Activated CD4-positive, alpha-beta memory T cell treated with anti-CD3 and anti-CD28 coated beads, Interleukin-2, amount 10 ng/mL, durations not matched to agents 7 days and 5 days (primary cell): ENCODE measurements at places on chromosomes 1 and 21. TPM values are rescaled to one million over a fixed set of nuclear protein-coding genes. Genes with fewer than 3 reads are reported as not detected.

DNA sequence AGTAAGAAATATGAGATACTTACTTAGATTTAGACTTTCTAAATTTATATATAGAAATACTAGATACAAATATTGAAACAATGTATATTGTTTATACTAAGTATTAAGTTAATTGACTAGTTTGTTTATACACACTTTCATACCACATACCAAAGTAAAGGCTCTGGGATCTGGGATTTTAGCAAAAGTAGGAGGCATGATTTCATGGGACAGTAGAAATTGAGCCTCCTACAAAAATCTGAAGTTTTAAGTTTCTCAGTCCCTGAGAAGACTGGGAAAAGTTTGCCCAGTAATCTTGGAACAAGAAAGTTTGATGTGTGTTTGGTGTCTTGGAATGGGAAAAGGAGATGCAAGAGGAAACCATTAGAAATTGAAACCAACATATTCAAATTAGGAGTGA is 30.9 kb downstream of the KCTD3 start:
- no peaks in the 10 kb centered on the region for H3K27me3 ChIP-seq
- DNase-seq: no peak
- peaks cover 5% of the 10 kb centered on the region for H3K4me1 ChIP-seq
- no peak overlapping the region for H3K4me3 ChIP-seq

TFF2 gene
- not detected for total RNA-seq

DNA sequence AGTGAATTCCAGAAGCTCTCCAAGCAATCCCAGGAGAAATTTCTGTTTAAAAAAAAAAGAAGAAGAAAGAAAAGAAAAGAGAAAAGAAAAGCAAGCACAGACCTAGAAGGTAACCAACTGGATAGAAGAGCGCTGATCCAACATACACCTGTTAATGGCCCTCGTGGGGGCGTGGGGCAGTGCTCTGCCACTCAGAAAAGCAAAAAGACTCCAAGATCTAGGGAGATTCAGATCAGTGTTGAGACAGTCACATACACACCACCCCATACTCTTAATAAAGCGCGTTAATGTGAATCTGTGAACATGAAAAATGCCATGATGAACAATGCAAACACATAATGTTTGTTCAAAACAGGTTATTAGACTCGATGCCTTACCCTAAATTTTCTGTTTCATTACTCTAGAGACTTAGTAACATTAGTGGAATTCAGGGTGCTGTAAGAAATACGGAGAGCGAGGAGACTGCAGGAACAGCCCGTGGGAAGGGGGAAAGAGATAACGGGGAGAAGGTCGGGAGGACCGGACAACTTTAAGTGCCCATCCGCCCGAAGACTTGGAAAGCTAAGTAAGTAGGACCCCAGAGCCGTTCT is 406 bp downstream of the NME7 start:
- peaks cover 33% of the 10 kb centered on the region for H3K36me3 ChIP-seq
- no peak overlapping the region for H3K4me3 ChIP-seq
- H3K27ac ChIP-seq: no peak overlapping the region
- no peak for DNase-seq
- no peaks in the 10 kb centered on the region for H3K27me3 ChIP-seq
- H3K4me1 ChIP-seq: peaks cover 44% of the 10 kb centered on the region

GRCh38 chr21:35664683-35665082 is 395.6 kb downstream of the SETD4 start:
- peaks cover 28% of the 10 kb centered on the region for H3K27me3 ChIP-seq
- DNase-seq: no peak
- H3K36me3 ChIP-seq: no peaks in the 10 kb centered on the region
- no peak overlapping the region for H3K4me3 ChIP-seq

DNA sequence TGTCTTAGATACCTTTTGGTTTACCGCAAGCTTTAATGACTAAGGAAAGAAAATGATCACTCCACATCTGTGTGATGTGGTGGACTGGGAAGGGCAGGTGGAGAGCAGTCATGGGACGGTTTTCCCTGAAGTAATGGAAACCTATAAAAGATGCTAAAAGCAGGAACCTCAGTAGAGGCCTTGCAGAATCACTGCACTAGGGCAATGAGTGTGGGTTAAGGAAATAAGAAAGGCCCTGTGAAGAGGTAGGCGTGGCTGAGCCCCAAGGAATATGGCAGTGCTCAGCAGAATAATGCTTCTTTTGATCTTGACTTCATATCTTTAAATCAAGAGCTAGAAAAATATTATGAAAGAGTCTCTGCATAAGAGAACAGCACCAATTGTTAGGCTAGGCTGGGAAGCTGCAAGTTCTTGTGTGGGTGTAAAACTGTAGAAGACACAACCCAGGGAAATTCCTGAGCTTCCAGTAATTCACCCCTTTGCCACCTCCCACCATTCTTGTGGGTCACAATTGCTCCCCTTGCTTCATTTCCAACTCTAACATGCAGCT is 49.9 kb downstream of the CLCA4 start:
- no peaks in the 10 kb centered on the region for H3K4me1 ChIP-seq
- H3K27me3 ChIP-seq: no peaks in the 10 kb centered on the region
- H3K27ac ChIP-seq: no peak overlapping the region
- H3K4me3 ChIP-seq: no peak overlapping the region
- no peak for DNase-seq

DNA sequence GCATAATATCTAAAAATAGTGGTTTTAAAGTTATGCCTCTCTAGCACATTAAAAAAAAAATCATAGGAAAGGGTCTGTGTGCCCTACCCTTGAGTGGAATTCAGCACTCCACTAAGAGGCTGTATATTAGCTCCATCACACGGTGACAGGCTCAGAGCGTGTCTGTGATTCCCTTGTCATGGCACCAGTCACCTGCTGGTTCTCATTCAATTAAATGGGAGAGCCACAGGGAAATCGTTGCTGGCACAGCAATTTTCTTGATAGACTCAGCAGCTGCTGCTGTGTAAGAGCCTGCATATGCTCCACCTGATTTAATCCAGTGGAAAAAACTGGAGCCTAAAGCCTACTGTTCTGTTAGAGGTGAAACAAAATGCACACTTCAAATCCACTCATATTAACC is 9.5 kb downstream of the ATP6V1G3 start:
- DNase-seq: no peak
- H3K27me3 ChIP-seq: no peaks in the 10 kb centered on the region
- H3K27ac ChIP-seq: no peak overlapping the region

GRCh38 chr1:220879509-220880361 is 492 bp downstream of the HLX start:
- peaks cover 39% of the 10 kb centered on the region for H3K4me1 ChIP-seq
- H3K36me3 ChIP-seq: peaks cover 9% of the 10 kb centered on the region
- H3K27me3 ChIP-seq: peaks cover 78% of the 10 kb centered on the region
- no peak overlapping the region for H3K27ac ChIP-seq
- peak overlapping the region; percentile 71 for H3K4me3 ChIP-seq

DNA sequence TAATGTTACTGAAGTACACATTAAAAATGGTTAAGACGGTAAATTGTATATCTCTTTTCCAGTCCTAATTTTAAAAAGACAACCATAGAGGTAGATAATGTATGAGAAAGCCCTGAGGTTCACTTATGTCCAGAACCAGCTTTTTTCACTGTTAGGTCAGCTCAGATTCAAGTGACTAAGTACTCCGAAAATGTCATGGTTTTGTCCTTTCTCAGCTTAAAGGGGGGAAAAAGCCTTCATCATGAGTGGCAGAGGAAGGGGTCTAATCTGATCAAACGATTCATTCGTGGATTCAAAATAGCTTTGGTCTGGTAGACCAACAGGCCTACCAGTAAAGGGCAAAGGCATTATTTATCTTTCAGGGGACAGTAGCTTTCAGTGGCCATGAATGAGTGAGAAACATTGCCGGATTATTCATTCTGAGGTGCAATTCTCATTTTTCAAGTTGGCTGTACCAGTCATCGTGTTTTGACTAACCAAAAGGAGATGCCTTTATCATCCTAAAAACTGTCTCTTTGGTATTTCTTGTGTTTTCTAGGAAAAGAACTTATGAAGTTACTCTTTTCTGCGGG is 208.4 kb downstream of the HHIPL2 start:
- no peak overlapping the region for H3K27ac ChIP-seq
- H3K4me1 ChIP-seq: no peaks in the 10 kb centered on the region
- H3K27me3 ChIP-seq: no peaks in the 10 kb centered on the region
- H3K36me3 ChIP-seq: no peaks in the 10 kb centered on the region
- no peak overlapping the region for H3K4me3 ChIP-seq

DNA sequence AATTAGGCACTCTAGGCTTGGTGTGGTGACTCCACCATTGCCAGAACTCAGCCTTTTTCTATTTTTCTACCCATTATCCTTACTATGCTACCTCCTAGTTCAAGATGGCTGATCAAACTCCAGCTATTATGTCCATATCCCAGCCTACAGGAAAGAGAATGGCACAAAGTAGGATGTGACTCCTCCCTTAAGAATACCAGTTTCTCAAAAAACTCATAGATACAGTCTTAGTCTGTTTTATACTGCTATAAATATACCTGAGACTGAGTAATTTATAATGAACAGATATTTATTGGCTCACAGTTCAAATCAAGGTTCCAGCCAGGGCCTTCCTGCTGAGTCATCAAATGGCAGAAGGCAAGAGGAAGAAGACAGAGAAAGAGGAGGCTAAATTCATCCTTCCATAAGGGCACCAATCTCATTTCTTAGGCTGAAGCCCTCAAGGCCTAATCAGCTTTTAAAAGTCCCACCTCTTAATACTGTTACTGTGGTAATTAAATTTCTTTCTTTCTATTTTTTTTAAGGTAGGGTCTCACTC is 542.8 kb upstream of the BEND5 start:
- H3K4me1 ChIP-seq: no peaks in the 10 kb centered on the region
- H3K27ac ChIP-seq: no peak overlapping the region
- no peak for DNase-seq
- no peak overlapping the region for H3K4me3 ChIP-seq
- H3K27me3 ChIP-seq: no peaks in the 10 kb centered on the region

- H3K4me3 ChIP-seq: no peak overlapping the region
- no peak for DNase-seq
- H3K27ac ChIP-seq: no peak overlapping the region
- H3K36me3 ChIP-seq: no peaks in the 10 kb centered on the region
Measured at GRCh38 chr1:53554592-53555305, 95.5 kb downstream of the DMRTB1 start.

GRCh38 chr1:80305466-80305865 is 1298.9 kb upstream of the ADGRL4 start:
- H3K27ac ChIP-seq: no peak overlapping the region
- H3K4me1 ChIP-seq: no peaks in the 10 kb centered on the region
- H3K36me3 ChIP-seq: no peaks in the 10 kb centered on the region
- no peak for DNase-seq

DNA sequence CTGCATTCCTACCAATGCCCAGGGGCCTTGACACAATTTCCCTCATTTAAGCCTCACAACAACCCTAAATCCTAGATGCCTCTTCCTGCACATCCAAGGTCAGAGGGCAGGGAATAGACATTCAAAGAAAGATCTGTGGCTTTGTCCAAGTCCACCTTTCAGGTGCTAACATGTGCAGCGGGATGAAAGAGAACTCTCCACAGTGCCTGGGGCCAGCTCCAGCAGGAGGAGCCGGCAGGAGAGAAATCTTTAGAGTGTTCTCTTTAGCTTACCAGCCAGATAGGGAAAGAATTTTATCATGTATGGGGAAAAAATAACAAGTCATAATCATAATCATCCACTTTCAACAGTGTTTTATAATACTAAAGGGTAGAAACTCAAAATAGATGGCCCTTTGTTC is 319.7 kb downstream of the MATN1 start:
- no peaks in the 10 kb centered on the region for H3K4me1 ChIP-seq
- H3K4me3 ChIP-seq: no peak overlapping the region
- peaks cover 3% of the 10 kb centered on the region for H3K27me3 ChIP-seq
- no peak for DNase-seq

RASAL2 gene
- not detected for total RNA-seq

NTMT2 gene
- not detected for total RNA-seq

GRCh38 chr1:65386439-65386838 is 34.0 kb upstream of the LEPR start:
- H3K27ac ChIP-seq: no peak overlapping the region
- H3K4me1 ChIP-seq: peaks cover 30% of the 10 kb centered on the region
- H3K4me3 ChIP-seq: no peak overlapping the region
- peaks cover 41% of the 10 kb centered on the region for H3K36me3 ChIP-seq
- H3K27me3 ChIP-seq: no peaks in the 10 kb centered on the region
- no peak for DNase-seq

DNA sequence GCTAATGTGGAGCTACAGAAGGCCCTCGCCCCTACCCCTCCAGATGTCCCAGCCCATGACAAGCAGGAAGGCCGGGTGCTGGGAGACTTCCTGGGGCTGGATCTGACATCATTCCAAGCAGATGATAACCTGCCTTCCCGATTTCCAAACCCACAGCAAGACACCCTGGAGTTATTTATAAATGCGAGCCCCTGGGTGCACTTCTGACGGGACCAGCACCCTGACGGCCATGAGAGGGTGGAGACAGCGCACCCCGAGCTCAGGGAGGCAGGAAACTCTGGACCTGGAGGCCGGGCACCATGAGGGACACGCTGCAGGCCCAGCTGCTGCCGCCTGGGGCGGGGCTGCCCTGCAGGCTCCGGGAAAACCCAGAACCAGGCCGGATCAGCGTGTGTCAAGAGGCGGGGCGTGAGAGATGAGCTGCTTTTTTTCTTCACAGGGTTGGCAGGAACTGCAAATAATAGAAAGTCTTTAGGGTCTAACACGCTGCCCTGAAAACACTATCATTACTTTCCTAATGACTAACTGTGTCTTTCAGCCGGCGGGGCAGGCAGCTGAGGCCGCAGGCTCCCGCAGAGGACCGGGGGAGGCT is 2.5 kb upstream of the PCBP3 start:
- H3K4me1 ChIP-seq: peaks cover 28% of the 10 kb centered on the region
- DNase-seq: no peak

DNA sequence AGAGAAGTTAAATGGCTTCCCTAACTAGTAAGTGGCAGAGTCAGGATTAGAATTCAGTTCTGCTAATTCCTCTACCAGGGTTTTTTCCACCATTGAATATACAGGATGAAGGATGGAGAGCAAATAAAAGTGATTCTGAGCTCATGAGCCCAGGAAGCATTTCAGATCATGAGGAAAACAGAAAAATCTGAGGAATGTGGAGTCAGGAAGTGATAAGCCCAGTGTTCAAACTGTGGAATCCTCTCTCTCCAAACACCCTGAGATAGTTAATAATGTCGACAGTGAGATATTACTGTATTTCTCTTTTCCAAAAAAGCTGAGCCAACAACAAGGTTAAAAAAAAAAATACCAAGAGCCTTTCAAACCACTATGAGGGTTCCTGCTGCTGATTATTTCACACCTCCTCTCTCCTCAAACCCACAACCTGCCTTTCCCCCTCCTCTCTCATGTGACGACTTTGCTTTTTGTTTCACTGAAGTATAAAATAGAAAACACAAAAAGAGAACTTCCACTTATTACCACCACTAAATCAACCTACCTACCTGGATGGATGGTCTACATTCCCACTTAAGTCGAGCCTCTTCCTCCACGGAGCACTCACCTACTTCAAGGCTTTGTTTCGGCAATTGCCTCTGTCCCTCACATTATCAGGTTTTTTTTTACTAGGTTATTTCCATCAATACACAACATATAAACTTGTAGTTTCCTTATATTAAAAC is 8.9 kb downstream of the SLAMF1 start:
- DNase-seq: peak; percentile 73
- H3K27ac ChIP-seq: peak overlapping the region; percentile 95
- H3K4me1 ChIP-seq: peaks cover 95% of the 10 kb centered on the region
- H3K36me3 ChIP-seq: peaks cover 93% of the 10 kb centered on the region
